ENCODE measurements at places on chromosomes 2 and 18. TPM values are rescaled to one million over a fixed set of nuclear protein-coding genes. Genes with fewer than 3 reads are reported as not detected.

The ARL6IP6 gene
- total RNA-seq: 17.5 TPM

DNA sequence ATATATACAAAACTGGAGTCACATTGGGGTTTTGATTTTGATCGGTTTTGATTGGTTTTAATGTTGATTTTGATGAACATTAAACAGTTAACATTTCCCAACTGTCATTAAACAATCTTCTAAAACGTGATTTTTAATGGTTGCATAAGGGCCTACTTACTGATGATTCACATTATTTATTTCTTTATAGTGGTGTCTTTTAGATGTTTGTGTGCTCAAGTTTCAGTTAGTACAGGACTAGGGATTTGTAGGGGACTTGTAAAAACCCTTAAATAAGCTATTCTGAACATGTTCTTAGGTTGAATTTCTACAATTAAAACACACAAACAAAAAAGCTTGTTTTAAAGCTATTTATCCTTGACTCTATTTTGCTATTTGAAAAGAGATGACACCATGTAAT, 61.6 kb downstream of the TTC21B start:
- no peak for DNase-seq

DNA sequence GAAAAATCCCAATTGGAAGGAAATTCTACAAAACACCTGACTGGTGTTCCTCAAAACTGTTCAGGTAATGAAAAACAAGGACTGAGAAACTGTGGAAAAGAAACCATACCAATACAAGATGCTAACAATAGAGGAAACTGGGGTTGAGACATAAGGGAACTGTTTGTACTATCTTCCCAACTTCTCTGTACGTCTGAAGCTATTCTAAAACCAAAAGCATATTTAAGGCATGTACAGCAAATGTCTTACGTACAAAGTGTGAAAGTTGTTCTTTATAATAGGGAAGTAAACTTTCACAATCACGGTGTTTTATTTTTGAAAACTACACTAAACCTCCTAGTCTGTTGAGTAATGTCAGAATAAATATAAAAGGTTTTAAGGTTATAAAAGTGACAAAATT, 776.1 kb upstream of the RAB6C start:
- no peak for DNase-seq

- no peak for DNase-seq
Observed at GRCh38 chr2:101989740-101990460, 1.9 kb upstream of the IL1R2 start.

GRCh38 chr2:64779117-64779690, 125.5 kb upstream of the SERTAD2 start:
- DNase-seq: no peak

DNA sequence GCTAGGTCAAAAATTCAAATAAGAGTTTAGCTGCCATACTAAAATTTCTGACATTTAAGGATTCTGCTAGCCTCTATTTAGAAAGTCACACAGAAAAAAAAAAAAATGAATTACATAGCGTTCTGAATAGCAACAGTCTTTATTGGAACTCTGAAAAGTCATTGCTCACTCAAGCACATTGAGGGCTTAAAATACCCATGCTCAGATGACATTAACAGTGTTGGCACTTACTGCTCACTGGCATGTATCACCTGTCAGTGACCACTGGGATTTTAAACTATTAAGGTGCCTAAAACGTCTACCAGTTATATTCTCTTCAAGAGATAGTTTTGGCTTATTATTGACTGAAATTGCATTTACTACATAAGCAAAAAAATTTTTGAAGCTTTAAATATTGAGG, 468.0 kb upstream of the SPHKAP start:
- no peak for DNase-seq

DNA sequence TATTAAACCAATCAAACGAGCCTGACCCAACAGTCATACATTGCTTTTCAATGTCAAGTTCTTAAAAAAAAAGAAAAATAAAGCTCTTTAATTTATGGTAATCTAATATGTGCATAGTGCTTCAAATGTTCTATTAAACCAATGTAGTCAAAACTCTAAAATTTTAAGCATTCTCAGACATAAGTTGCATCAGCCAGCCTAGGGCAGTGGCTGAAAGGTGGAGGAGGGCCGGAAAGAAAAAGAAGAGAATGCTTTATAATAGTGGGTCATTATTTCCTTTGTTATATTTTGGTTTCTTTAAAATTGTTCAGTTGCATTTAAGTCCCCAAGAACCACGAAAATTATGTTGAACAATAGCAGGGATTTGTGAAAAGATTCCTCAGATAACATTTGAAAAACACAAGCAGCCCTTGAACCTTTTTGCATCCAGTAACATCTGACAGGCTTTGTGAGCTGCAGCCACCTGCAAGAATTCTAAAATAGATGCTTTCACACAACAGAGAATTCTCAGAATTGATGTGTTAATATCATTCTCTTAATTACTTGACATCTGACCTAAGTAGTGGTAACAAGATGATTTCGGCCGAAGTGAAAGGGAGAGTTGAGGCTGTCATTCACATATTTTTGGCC, 252.1 kb downstream of the CDCA7 start:
- DNase-seq: no peak

DNA sequence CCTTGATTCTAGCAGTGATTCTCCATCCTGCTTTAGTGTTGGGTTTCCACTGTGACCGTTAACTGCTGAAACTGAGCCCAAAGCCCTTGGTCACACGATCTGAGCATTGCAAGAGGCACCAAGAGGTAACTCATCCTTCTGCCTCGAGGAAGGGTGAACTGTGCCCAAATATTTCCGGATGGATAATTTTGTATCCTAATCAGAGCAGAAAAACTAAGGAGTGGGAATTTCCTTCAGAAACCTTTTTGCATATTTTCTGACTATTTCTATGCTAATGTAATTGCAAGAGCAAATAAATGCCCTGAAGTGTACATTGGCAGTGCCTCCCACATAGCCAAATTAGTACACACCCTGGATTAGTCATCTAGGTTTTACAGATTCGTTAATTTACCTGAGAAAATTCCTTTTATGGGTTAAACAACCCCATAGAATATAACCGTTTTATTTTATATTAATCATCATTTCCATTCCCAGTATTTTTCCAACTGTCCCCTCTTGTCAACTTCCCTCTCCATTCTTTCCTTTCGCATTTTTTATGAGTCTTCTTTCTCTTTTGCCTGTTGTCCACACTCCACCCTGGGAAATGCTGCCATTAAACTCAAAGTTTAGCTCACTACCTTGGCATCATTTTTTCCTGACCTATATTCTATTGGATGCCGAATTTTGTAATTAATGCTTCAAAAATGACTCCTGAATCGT, 31.7 kb upstream of the COBLL1 start:
- DNase-seq: no peak

GRCh38 chr18:48828691-48829442, 121.9 kb downstream of the SMAD7 start:
- no peak for DNase-seq

DNA sequence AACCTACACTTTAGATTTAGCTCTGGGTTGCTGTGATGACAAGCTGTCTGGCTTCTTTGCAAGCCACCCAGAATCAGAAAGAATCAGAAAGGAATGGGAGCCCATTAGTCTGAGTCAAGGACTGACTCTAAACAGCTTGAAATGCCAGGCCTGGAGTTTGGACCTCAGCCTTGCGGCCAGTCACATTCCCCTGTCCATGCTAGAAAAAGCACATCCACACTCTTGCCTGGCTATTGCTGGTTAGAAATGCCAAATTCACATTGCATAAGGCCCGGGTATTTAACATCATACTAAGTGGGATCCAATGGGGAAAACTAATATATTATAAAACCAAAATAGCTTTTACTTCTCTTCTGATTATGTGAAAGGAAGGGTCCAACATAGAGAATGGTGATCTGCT, 756.8 kb upstream of the KLHL29 start:
- no peak for DNase-seq

DNA sequence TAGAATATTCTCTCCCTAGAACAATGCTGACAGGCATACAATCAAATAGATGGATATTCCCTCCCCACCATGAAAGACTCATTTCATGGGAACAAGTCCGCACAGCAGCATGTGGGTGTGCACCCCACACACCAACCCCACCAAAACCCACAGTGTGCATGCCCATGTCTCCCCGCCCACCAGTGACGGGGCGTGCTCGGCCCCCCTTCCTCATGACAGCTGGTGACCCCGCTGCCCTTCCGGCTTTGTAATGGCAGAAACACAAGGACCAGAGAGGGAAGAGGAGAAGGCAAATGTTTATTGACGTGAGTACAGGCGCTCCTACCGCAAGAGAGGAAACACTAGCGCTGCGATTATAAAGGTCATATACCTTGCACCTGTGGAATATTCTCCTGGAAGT, 30.8 kb upstream of the ODC1 start:
- DNase-seq: no peak

DNA sequence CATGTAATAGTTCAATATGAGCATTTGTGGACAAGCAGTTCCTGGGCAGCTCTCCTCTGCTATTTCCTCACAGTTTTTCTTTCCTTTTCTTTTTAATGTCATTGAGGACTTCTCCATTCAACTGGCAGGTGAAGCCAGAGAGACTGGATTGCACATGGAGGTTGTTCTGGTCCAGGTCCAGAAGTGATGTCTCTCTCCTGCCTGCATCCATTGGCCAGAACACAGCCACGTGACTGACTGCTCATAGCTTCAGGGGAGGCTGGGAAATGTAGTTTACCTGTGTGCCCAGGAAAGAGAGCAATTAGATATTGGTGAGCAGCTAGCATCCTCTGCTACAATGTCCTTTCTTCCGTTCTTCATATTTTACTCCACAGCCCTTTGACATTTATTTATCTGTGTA, 20.2 kb upstream of the ADAM23 start:
- no peak for DNase-seq

The TRIM43 gene
- not detected for total RNA-seq

DNA sequence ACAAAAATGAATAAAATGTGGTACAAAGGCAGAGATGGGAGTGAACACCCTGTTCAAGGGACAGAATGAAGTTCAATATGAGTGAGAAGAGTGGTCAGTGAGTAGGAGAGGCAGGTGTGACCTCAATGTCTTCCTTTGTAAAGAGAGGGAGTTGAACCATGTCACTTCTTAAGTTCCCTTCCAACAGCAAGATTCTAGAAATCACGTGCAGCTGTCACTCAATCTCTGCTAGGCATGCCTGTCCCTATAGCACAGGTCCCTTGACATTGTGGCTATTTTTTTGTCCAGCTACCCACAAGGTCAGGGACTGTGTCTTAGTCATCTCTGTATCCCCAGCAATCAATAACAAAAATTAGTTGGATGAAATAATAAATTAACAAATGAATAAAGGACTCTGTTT, 66.9 kb downstream of the VSNL1 start:
- DNase-seq: no peak

- DNase-seq: no peak
Observed at GRCh38 chr18:46627136-46627535, 29.9 kb downstream of the LOXHD1 start.

The INHA gene
- total RNA-seq: 1.1 TPM

The ATRAID gene
- total RNA-seq: 126 TPM

All from tibial nerve (tissue), 4 donors.